Adrenal gland (tissue), 19 donors: ENCODE measurements at places on chromosomes 3 and 15. TPM values are rescaled to one million over a fixed set of nuclear protein-coding genes. Genes with fewer than 3 reads are reported as not detected.
A peak's percentile ranks its signal among the peaks of the same experiment; 100 is the strongest.

FBXL2 gene
- total RNA-seq: 7.5 TPM

GOLGA8N gene
- total RNA-seq: 3.4 TPM

GOLGA8S gene
- total RNA-seq: 0.12 TPM

ARPC4 gene
- 249 TPM for total RNA-seq

- DNase-seq: no peak
Observed at GRCh38 chr3:195185583-195185982, 85.4 kb downstream of the XXYLT1 start.

DNA sequence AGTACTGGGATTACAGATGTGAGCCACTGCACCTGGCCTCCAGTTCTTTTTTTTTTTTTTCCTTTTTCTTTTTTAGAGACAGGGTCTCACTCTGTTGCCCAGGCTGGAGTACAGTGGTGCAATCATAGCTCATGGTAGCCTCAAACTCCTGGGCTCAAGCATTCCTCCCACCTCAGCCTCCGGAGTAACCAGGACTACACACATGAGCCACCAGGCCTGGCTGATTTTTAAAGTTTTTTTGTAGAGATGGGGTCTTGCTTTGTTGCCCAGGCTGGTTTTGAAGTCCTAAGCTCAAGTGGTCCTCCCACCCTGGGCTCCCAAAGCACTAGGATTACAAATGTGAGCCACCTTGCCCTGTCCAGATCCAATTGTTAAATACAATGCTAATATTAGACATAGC is 13.6 kb upstream of the ULK3 start:
- DNase-seq: no peak

DNA sequence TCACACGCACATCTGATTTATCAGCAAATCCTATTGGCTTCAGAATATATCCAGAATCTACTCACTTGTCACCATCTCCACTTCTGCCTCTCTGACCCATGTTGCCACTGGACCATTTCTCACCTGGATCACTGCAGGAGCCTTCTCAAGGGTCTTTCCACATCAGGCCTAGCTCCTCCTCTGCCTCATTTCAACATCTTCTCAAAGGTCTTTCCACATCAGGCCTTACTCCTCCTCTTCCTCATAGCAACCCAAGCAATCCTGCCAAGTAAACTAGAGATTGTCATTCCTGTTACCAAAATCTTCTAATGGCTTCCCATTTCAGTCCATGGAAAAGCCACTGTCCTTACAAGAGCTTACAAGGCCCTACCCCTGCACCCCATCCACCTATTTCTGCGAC is 18.0 kb upstream of the DUT start:
- DNase-seq: no peak

DNA sequence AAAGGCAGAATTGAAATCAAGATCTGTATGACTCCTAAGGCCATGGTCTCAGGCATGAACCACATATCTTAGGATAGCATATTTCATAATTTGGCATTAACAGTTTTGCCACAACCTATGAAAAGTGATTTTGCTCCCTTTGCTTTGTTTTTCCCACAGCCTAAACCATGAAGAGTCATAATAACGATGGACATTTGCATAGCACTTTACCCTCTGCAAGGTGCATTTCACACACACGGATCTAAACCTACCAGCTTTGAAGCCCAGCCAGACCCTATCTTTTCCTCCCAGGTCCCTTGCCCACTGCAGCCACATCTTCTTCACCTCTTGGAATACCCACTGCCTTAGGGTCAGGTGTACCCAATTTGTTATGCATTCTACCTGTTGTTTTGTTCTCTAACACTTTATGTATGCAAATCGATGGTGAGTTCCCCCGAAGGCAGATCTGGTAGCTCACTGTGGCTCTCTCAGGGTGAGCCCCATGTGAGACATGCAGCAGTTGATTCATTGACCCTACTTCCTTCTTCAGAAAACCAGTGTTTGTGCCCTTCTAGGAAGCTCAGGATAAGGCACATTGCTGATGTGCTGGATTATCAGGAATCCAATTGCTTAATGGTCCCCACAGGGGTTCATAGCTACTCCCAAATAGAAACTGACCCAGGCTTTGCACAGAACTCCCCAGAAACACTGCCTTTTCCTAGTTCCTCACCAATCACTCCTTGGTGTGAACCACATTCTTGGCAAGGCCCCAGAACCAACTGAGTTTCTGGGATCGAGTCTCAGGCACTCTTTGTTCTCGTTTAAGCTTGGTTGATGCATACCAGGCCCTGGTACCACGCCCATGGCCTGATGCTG is 8.7 kb downstream of the ARHGAP31 start:
- DNase-seq: no peak

- DNase-seq: no peak
Observed at GRCh38 chr3:53146319-53146891, 14.6 kb upstream of the PRKCD start.

GRCh38 chr3:114447545-114447944 is 153.7 kb downstream of the TIGIT start:
- no peak for DNase-seq

GRCh38 chr3:147377412-147378367 is 28.7 kb downstream of the ZIC4 start:
- peak; percentile 25 for DNase-seq
